Activated gamma-delta T cell treated with anti-CD3 and anti-CD28 coated beads, Interleukin-2, amount 50 U/mL, for 16 hours (primary cell): ENCODE measurements at places on chromosomes 3 and 15.

GRCh38 chr15:101201411-101202174, 50.3 kb downstream of the CHSY1 start:
- DNase-seq: no peak

GRCh38 chr3:187210545-187211327, 13.4 kb downstream of the RTP1 start:
- DNase-seq: no peak

DNA sequence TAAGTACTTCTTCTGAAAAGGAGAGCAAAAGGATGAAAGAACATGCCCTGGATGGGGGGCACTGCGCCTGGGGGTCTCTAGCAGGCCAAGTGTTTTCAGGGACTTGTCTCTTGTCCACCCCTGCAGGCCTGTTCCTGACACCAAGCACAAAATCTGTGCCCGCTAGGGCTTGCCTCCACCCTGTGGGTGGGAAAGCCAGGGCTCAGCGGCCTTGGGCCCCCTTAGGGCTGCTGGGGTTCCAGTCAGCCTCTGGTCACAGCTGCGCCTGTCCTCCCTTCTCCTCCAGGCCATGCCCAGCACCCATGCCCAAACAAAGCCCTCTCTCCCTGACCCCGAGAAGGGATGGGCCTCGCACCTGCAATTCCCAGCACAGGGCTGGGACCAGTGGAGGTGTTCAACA, 71.1 kb upstream of the TRPM1 start:
- DNase-seq: no peak

- DNase-seq: no peak
These were observed 53.9 kb upstream of the VGLL3 start for GRCh38 chr3:87044846-87045245.

DNA sequence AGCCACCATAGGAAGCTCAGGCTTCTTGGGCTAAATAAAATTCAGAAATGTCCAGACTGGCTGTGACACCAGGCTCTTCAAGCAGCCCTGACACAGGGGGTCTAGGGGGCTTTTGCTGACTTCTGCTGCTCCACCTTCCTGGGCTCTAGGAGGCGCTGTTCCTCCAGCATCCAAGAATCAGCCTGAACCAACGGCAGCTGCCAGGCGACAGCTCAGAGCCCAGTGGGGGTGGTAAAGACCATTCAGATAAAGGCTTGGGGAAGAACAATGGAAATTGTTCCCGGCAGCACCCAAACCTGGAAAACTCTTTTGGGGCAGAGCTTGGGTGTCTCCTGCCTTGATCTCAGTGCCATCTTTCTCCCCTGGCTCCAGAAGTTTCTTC, 21.6 kb upstream of the PSTPIP1 start:
- peak; percentile 50 for DNase-seq

DNA sequence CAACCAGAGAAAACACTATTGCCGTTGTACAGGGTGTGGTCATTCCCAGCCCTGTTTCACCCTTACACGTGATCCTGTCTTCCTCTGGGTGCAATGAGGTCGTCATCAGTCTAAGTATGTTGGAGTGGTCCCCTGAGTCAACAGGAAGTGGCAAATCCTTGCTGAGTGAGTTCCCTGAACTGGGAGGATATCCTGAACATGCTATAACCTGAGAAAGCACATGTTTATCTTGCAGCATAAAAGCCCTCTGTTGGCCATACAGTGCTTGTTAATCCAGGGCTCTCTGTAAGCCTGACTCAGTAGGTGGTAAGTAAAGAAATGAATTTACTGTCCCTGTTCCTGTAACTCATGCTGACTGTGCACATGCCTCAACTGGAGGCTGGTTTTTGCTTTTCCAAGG, 477.8 kb upstream of the RGMA start:
- DNase-seq: no peak
